ENCODE measurements at places on chromosomes 6 and 20.

- DNase-seq: no peak
These were observed 13.9 kb downstream of the NR2E1 start for GRCh38 chr6:108179741-108180140.

GRCh38 chr6:116531675-116532570 lies 13.6 kb downstream of the TRAPPC3L start:
- peak; percentile 82 for DNase-seq

GRCh38 chr20:4179545-4179944 lies 164.2 kb upstream of the RNF24 start:
- no peak for DNase-seq

DNA sequence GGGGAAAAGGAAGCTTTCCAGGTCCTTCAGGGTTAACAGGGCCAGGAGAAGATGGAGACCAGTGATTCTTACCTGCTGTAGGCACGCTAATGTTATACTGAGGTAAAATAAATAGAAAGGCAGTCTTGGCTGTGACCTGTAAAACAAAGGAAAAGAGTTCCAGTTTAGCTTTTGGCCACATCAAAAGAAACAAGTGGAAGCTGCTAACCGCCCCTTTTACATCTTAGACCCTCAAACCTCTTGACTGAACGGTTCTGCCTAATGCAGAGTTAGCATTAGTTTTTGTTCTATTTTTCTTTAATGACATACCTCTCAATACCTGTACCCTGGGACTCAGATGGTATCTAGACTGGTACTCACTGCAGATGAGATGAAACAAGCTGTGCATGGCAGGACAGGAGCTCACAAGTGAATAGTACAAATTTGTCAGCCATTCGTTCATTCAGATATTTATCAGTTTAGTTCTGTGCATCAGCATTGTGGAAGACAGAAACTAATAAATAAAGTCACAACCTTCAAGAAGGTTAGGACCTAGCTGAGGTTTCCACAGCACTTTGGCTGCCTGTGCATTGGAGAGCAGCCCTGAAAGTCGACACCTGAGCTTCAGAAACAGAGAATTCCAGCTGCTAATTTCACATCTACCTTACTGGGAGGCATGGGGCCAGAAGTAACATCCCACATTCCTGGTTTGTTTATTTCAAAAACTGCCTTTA lies 41.0 kb downstream of the TRAM2 start:
- no peak for DNase-seq

DNA sequence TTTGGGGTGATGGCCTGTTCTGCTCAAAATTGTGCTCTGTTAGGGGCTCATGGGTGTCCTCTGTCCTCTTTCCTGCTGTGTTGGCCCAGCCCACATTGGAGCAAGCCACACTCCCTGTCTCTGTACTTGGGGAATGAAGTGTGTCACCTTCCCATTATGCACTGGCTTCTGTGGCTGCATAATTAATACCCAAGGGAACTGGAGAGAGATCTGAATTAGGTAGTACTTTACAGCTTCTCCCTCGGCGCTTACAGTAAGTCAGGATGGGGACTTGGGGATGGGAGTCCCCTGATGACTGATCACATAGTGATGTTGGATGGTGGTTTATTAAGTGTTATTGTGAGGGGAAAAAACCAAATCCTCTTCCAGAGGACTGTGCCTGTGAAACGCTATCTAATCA lies 116.6 kb downstream of the FOXO3 start:
- DNase-seq: no peak

GRCh38 chr6:3324262-3324942 lies 65.7 kb downstream of the PSMG4 start:
- peak; percentile 77 for DNase-seq
